Epithelial cell of proximal tubule (primary cell): ENCODE measurements at places on chromosomes 11 and 22.

DNA sequence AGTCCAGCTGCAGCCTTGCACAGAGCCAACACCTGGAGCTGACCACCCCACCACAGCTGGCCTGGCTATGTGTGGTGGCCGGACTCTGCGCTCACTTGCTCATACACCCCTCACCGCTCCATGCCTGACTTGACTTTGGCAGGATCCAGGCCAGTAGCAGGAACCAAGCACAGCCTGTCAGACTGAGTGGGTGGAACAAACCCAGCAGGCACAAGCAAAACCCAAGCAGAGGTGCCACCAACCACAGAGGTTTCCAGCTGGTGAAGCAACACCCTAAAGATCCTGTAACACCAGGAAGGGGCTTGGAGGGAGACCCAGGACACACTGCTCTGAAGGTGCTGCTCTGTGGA is 44.9 kb upstream of the WNT11 start:
- no peak for DNase-seq

DNA sequence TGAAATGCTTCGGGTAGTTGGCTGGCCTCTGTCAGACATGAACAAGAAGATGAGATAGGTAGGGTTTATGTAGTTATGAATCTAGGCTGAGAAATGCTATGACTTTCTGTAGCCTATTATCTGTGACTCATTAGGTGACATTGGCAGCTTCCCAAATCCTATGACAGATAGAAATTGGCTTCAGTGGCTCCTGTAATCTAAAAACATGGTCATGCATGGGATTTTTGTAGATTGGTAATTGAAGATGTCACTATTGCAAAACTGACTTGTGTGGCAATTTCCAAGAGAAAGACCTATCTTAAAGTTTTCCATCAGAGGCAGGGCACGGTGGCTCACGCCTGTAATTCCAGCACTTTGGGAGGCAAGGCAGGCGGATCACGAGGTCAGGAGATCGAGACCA is 29.4 kb upstream of the GRIK4 start:
- no peak for DNase-seq

DNA sequence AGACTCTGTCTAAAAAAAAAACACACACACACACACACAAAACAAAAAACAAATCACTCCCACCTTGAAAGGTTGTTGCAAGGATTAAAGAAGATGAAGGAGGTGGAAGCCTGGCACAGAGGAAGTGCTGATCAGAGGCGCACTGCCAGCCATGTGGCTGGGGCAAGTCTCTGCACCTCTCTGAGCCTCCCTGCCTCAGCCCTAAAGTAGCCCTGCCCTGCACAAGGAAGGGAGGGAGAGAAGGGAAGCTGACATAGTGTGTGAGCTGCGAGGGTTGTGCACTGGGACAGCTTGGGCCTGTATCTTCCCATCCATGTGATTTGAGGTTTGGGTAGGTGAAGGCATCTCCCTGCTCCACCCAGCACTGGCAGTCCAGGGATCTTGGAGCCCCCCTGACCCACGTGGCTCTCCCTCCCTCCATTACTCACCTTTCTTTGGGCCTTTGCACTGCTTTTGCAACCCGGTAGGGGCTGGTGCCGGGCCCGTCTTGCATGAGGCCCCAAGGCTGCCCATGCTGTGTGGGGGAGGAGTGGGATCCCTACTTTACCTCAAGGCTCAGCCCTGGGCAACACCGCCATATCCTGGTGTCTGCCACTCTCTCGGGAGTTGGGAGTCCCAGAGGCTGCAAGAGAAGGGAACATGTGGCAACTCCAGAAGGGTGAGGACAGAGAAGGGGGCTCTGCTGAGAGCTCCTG is 30.5 kb downstream of the IFT27 start:
- DNase-seq = no peak

DNA sequence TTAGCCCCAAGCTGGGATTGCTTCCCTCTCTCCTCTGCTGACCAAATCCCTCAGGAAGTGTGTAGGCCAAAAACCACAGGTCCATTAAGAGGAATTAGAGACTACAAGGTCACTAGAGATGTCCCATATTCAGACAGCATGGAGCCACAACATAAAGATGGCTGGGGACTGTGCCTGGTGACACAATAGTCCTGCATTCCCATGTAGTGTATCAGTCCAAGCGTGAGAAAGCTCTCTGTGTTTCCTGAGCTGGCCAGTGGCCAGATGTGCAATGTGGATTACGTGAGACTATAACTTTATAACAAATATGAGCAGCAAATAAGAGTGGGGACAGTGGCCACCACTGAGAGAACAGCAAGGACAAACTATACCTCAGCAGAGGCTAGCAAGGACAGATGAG is 7.6 kb upstream of the MS4A10 start:
- no peak for DNase-seq

DNA sequence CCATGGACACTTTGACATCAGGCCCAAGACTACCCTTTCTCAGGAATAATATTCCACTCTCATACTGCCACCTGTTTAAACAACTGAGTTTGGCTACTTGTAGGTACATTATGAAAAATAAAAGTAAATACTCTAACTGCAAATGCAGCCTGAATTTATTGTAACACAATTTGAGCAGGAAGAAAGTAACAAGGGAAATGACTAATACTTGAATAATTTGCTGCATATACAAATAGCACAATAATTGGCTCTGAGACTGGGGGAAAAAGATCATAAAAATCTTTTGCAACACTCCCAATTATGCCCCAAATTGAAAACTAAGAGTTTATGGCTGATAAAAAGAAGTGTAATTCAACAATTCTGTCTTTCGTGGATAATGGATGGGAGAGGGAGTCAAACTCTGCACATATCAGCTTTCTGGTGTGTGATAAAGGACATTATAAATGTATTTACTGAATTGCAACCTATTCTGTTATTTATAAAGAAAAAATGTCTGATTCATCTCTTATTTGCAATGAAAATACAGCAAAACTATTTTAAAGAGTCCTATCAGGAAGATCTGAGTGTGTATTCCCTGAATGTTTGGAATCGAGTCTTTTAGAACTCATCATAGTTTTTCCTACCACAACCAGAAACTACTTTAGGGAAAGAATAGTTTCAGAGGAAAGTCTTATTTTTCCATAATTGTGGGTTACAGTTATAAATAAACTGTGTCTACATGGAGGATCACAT is 359.0 kb downstream of the JRKL start:
- no peak for DNase-seq

DNA sequence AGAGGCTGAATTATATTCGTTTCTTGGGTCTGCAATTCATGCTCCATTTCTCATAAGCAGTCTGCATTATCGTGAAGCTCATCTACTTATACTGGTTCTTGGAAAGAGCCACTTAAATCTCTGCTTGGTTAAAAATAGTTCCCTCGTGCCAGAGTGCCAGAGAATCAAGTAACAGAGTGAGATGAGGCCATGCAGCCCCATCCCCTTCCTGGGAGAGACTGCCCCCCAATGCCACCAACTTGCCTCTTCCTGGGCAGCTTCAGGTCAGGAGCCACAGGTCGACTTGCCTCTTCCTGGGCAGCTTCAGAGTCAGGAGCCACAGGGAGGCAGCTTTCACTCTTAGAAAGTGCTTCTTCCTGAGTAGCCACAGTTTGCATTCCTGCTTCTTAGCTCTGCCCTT is 223.9 kb upstream of the ZBED5 start:
- DNase-seq = no peak

- DNase-seq = no peak
Measured at GRCh38 chr11:66462911-66463310, 3.8 kb upstream of the PELI3 start.

GRCh38 chr22:48972979-48973693 is 854.5 kb downstream of the BRD1 start:
- DNase-seq = no peak

GRCh38 chr22:37283393-37283937 is 1.2 kb downstream of the CYTH4 start:
- DNase-seq = no peak

GRCh38 chr11:130762638-130763037 is 153.6 kb downstream of the SNX19 start:
- DNase-seq = no peak

DNA sequence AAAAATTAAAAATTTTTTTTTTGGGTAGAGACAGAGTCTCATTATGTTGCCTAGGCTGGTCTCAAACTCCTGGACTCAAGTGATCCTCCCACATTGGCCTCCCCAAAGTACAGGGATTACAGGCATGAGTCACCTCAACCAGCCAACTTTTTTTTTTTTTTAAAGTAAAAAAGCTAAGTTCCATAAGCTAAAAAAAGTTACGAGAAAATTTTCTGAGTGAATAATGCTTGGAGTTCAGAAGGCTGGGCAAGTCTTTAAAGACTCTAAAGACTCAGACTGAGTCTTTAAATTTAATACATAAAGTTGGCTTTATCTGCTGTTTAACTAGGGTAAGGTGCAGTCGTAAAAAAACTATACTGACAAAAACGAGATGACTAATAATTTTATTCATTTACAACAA is 5.6 kb downstream of the DDX6 start:
- no peak for DNase-seq

- DNase-seq = no peak
Measured at GRCh38 chr22:32743046-32743445, 58.5 kb upstream of the TIMP3 start.

GRCh38 chr11:47911149-47911548 is 63.0 kb upstream of the NUP160 start:
- no peak for DNase-seq

- DNase-seq = no peak
Measured at GRCh38 chr11:102306048-102306597, 11.2 kb upstream of the BIRC3 start.

DNA sequence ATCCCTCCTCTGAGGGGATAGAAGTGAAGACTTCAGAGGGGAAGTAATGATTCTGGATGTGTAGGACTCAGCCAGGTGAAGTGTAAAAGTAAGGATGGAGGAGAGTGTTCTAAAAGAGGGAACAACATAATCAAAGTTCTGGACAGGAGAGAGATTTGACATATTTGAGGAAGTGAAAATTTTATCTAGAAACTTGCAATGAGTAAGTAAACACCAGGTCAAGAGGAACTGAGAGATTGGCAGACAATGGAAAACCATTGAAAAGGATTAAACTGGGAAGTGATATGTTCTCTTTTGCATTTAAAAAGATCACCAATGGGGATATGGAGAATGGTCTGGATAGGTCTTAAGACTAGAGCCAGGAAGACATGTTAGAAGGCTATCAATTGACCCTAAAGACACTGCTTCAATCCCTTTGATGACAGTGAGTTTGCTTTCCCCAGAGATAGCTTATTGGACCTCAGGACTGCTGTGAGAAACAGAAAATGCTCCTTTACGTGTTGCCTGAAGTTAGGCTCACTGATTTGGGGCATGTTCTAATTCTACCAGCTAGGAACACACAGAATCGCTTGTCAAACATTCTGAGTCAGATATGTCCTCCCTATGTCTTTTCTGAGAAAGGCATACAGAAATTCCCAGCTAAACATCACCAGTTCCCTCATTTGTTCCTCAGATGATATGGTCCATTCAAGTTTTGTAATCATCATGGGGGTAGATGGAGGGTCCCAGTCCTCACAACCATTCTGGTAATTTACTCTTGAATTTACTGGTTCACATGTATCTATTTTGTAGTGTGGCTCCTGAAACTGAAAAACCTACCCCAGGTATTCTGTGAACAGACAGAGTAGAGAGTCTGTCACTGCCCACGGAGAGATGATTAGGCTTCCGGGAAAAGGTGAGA is 144.9 kb downstream of the MAML2 start:
- no peak for DNase-seq

- no peak for DNase-seq
Measured at GRCh38 chr11:71193431-71193830, 58.9 kb downstream of the SHANK2 start.

DNA sequence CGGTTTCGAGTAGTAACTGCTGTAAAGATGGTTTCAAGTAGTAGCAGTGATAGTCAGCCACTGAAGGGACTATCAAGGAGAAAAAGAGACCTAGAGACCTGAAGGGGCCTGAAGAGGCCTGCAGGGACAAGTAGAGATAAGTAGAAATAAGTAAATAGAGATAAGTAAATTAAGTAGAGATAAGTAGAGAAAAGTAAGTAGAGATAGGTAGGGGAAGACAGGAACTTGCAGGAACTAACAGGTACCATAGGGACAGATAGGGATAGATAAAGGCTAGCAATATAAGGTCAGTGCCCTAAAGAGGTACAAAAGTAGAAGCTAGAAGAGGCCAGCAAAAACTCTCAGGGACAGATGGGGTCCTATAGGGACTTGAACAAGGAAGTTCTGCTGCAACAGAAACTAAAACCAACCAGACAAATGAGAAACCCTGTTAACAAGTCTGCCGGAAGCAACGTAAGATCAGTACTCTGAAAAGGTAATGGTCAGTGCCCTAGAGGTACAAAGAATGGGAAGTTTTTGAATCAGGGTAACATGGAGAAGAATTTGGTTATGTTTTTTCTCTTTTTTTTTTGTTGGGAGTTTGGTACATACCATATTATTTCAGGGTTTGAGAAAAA is 9.6 kb upstream of the SC5D start:
- no peak for DNase-seq

GRCh38 chr11:79439886-79440570 is 802 bp downstream of the TENM4 start:
- no peak for DNase-seq

DNA sequence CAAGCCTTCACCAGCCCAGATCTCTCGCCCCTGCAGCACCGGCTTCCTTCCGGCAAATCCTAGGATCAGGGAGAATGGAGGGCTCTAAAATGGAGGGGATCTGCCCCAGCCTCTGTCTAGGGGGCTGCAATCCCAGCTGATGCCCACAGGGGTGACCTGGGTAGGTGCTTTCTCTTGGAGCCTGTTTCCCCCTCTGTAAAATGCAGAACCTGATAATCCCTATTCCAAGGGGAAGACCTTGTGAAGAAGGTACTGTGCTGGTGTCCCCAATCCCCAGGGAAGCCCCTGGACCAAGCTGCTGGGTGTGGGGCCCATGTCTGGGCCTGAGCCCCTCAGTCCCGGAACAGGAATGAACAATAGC is 2.8 kb downstream of the EMID1 start:
- no peak for DNase-seq

- no peak for DNase-seq
Measured at GRCh38 chr11:32586576-32587190, 3.1 kb downstream of the EIF3M start.

GRCh38 chr11:15562230-15562629 is 447.5 kb downstream of the INSC start:
- no peak for DNase-seq

DNA sequence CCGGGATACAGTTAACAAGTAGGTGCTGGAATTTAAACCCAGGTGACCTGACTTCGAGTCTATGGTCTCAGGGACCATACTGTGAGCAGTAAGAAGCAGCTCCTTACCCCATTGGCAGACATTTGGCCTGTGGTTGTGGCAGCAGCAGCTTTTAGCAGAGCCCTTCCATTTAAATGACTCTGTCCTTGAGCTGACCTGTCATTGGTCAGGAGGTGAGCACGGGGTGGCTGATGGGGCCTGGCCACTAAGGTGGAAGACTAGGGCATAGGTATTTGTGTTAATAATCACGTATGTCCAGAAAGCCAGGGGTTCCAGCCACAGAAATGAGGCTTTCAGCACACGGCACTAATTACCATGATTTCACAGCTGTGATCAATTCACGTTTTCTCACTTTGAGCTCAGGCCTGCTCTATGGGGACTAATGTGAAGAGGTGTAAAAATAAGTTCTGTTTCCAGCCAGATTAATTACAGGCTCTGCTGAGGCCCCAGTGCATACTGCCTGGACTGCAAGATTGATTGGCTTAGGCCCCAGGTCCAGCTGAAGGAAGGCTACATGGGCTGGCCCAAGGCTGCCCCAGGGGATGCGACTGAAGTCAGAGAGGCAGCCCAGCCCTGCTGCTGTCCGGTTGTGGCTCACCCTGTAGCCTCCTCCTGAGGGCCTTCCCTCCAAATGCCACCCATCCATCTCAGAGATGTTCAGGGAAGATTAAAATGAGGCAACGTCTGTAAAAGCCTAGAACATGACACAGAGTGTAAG is 76.0 kb downstream of the FDX1 start:
- DNase-seq = no peak

- no peak for DNase-seq
Measured at GRCh38 chr22:50600538-50600937, at the start of gene MAPK8IP2. TSS of gene MAPK8IP2 (plus strand) at chr22:50600793. CDS start at chr22:50600819, 26 bp downstream.
